ENCODE measurements at places on chromosomes 7 and 10.
A peak's percentile ranks its signal among the peaks of the same experiment; 100 is the strongest.

DNA sequence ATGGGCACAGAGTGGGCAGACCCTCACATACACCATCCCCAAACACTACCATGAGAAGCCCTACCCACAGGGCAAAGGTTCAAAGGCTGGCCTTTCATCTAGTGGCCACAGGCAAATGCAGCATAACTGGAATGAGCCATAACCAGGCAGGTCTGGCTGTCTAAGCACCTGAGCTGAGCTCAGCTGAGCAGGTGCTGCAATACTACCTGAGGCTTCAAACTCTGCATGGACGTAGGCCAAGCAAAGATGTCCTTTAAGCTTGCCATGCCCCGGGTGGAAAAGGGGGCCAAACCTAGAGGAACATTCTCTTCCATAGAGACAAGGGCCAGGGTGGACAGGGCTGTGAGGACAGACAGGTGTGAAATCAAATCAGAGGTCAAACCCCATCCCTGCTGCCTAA is 65.3 kb upstream of the CAMK2B start:
- no peak for DNase-seq

DNA sequence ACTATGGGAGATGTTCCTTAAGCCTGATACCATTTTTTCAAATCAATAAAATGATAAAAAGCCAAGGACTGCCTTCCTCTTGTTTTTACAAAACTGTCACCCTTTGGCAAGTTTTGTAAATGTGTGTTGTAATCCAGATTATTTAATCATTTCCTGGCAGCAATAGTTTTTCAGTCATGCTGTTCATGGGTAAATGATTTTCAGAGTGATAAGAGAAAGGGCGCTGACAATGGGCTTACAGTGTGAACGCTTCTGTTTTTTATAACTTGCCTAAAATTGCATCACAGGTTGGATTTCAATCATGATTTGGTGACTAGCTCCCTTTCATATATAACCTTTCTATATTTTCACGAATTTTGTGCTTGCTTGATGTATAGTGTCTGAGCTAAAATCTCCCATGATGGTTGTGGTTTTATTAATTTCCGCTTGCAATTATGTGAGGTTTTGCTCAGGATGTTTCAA is 19.0 kb upstream of the DMBT1 start:
- DNase-seq, result peak; percentile 29

- DNase-seq, result no peak
Measured at GRCh38 chr7:143397710-143398530, 10.7 kb downstream of the EPHA1 start.

- no peak for DNase-seq
Measured at GRCh38 chr7:18708204-18708603, 212.7 kb downstream of the HDAC9 start.

DNA sequence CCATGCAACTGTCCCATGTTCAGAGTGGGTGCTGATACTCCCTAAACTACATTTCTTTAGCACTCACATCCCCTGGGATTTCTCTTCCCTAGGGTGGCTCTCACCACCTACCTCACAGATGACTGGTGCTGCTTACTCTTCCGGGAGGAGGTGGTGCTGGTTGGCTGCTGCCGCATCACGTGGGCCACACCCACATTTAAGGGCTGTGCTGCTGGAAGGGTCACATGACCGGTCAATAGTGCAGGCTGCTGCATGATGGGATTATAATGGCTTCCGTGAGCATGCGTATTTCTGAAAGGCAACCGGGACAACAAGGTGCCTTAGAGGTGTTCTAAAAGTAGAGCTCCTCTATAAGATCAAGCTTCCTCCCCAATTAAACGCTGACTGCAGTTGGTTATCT is 76.8 kb downstream of the CLEC2L start:
- peak; percentile 14 for DNase-seq

GRCh38 chr7:100655908-100656674 is at the start of gene ACTL6B:
TSS of gene ACTL6B (minus strand) at chr7:100656448. CDS start at chr7:100656354, 94 bp downstream.
- peak; percentile 41 for DNase-seq

DNA sequence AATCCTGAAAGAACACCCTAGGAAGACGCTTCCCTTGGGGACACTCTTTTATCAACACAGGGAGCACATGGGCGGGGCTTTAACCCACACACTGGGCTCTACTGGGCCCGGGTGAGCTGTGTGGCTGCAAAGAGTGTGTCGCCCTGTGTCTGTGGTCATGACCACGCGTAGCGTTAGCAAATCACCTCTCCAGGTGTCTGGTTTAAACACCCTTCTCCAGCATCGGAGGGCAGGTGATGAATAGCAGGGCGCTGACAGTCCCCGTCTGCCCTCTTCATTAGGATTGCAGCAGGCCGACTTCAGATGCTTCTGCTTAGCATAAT is 127.7 kb downstream of the ADARB2 start:
- DNase-seq, result no peak

DNA sequence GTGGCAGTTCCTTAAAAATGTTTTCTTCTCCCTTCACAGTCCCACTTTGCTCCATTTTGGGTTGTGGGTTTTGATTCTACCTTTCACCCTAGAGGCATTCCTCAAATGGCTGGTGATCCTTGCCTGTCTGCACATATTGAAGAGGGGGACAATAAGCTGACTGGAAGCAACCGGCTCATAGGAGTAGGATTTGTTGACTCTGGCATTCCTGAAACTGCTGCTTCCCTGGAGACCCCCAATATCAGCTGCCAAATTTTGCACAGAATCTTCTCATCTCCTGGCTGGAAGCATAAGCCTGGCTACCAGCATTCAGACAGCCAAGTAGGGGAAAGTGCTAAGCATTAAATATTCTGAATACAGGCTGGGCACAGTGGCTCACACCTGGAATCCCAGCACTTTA is 53.7 kb downstream of the KIF5B start:
- no peak for DNase-seq

- DNase-seq, result no peak
Measured at GRCh38 chr10:117260084-117260483, 19.2 kb downstream of the SLC18A2 start.

DNA sequence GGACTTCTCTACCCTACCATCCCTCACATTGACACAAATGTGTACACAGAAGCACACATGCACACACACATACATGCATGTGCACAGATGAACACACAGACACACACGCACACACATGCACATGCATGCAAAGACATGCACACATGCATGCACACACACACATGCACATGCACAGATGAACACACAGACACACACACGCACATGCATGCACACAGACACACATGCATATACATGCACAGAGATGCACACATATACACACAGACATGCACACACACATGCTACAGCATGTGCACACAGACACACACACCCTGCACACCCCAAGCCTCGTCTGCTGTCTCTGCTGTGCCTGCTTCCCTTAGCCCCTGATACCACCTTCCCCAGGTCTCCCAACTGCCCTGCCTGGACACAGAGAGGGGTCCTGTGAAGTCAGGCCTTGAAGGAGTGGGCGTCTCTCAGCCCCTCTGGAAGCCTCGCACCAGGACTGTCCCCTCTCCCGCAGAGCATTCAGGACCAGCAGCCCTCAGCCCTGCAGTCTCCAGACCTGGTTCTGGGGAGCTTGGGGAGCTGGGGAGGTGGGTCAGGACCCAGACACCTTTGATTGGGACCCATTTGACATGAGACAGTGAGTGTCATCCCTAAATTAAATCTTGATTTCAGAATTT is 181.8 kb downstream of the DNAJB6 start:
- no peak for DNase-seq

DNA sequence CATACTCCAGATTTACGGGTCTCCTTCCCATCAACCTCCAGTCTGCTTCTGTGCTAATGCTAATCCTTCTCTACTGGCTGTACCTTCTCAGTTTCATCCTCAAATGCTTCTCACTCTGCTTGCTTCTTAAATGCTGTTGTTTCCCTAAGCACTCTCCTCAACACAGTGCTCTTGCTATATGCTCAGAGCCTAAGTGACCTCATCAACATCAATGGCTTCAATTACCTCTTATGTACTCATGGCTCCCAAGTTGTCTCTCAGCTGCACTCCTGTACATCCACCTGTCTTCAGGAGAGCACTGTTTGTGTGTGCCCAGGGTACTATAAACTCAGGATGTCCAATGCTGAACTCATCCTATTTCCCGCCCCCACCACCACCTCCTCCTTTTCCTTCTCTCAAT is 22.5 kb downstream of the ELAPOR2 start:
- no peak for DNase-seq

- no peak for DNase-seq
Measured at GRCh38 chr7:16428182-16428581, 6.8 kb upstream of the CRPPA start.

GRCh38 chr10:119222537-119222936 is 15.2 kb downstream of the GRK5 start:
- DNase-seq, result no peak

DNA sequence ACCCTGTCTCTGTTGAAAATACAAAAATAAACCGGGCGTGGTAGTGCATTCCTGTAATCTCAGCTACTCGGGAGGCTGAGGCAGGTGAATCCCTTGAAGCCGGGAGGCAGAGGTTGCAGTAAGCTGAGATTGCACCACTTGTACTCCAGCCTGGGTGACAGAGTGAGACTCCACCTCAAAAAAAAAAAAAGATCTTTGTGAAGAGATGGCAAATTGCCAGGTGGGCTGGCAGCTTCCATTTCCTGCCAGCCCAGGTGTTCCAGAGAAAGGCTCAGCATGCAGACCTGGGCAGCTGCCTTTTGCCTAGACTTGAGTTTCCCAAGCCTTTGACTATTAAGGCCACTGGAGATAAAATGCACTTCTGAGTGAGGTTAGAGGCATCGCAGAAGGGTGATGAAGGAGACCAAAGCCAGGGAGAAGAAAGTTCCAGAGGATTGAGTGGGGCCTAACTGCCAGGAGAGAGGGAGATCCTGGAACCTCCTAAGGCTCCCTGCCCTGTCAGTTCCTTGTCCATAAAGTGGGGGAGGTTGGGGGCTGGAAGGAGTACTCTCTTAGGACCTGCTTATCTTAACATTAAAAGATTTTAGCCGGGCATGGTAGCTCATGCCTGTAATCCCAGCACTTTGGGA is 10.0 kb upstream of the DDIT4 start:
- DNase-seq, result peak; percentile 48

DNA sequence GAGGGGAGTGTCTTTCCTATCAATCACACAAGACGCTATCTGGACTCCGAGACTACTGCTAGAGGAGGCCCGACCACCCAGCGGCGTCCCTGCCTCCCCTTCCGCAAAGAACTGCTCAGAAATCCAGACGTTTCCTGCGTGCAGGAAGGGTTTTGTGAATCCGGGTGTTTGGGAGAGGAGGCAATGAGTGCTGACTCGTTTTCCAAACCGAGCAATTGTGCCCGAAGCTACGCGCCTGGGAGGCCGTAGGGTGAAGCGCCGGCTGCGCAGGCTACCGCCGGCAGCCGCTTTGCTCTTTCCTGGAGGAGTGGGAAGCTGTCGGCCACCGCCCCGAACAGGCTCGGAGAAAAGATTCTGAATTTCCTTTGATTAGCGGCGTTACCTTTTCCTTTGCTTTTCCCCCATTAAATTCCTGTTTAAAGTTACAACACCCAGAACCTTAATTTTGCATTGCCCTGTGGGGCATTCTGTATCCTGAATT is 5.3 kb downstream of the VAX1 start:
- no peak for DNase-seq

GRCh38 chr7:45241339-45242109 is 83.9 kb downstream of the RAMP3 start:
- no peak for DNase-seq

- DNase-seq, result peak; percentile 63
Measured at GRCh38 chr10:62851442-62851841, 35.3 kb upstream of the EGR2 start.

- DNase-seq, result no peak
Measured at GRCh38 chr7:24496036-24496435, 77.2 kb upstream of the PALS2 start.

GRCh38 chr10:14918964-14919363 is 34.9 kb downstream of the DCLRE1C start:
- DNase-seq, result no peak

DNA sequence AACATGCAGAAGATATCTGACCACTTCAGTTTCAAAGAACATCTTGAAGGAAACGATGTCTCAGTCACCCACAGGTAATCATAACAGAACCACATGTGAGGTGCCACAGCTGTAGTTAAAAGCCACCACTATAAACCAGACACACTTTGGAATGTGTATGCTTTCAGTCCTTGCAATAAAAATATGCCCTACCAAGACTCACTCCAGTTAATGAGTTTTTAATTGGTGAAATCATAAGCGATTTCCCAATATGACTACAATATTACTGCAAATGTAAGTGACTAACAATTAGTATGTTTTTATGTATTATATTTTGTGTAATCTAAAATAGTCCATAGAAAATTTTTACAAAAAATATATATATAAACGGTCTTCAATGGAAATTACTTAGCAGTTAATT is 428.2 kb downstream of the PARD3 start:
- peak; percentile 44 for DNase-seq

DNA sequence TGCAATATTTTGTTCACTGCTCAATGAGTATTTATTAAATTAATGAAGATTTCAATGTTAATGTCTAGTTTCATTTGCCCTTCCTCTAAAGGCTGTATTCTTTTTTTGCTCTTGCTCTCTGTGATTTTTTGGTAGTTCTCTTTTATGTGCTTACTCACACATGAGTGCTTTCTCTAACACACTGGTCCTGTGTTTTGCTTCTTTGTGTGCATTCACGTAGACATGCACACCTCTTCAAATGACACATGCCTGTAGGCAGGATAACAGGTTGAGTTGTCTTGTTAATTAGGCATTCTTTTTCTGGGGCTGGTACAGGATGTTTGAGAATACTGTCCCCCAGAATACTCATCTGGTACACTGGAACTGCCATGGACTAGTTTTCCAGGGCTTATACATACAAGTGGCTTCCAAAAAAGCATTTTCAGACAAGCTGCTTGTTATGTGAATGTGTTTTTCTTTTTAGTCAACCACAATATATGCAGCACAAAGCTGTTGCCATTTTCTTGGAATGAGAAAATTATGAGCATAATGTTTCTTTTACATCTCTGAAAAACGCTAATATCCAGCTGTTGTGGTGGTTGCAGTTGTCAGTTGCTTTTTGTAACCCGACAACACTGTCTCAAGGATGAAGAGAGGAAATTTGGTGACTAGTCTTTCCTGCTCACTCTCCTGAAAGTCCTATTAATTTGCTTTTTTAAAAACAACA is 416.4 kb downstream of the AUTS2 start:
- DNase-seq, result no peak

GRCh38 chr10:17046989-17047388 is 82.6 kb downstream of the CUBN start:
- no peak for DNase-seq

DNA sequence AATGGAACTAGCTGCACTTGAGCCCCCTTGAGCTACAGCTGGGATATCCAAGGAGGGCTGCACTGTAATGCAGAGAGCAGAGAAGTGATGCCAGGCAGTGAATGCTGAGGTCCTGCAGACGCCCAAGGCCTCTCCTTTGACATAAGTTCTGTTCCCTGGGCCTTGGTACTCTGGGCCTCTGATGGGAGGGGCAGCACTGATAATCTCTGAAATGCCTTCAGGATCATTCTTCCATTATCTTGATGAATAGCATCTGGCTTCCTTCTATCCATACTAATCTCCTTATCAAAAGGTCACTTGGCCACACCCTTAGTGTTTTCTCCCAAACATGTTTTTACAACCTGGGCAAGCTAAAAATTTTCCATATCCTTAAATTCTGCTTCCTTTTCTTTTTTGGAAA is 6.9 kb downstream of the GRB10 start:
- no peak for DNase-seq

DNA sequence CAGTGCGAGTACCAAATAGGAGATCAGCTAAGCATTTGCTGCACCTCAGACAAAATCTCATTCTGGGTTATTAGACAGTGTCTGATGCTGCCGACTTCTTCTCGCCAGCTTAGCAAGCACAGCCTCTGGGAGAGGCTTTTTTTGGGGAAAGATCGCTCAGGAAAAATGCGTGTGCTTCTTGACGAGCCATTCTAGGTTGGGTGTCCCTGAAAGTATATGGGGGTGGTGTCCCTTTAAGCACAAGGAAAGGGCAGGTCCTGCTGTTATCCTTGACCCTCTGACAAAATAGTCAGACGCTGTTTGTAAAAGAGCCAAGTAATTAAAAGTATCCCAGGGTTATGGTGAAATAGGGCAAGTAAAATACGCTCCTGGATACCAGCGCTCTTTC is 540.1 kb upstream of the FZD8 start:
- peak; percentile 77 for DNase-seq

All from cardiac fibroblast (primary cell).